ENCODE measurements at places on chromosomes 7 and 10.

GRCh38 chr7:105796365-105796764 is 80.0 kb downstream of the ATXN7L1 start:
- no peak for DNase-seq

GRCh38 chr10:62243647-62243997 is 25.0 kb downstream of the RTKN2 start:
- no peak for DNase-seq

DNA sequence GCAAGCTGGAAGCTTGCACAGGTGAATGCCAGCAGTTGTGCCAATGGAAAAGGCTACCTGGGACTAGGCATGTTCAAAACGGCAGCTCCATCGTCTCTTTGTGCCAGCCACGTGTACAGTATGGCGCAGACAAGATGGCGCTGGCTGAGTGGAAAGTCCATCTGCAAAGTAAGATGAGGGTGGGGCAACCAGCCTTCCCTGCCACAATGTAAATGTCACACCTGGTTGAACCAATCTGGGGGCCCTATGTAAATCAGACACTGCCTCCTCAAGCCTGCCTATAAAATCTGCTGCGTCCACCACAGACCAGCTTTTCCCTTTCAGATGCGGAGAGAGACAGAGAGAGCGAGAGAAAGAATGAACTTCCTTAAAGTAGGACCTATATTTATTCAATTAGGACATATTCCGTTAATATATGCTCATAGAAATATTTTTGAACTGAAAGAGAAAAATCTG is 18.5 kb upstream of the C7orf33 start:
- DNase-seq = no peak

DNA sequence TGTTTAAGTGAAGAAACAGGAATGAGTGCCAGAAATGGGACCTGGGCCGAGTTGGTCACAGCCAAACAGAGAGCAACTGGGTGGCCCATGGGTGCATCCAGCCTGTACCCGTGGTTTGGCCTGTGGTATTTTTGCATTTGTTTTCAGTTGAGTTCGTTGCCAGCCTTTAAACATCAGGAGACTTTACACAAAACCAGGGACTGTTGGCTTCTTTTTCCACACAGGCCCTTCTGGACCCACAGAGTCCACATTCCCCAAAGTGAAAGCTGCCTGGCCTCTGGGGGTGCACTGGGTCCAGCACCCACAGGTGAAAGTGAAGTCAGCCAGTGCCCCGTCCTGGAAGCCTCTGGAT is 54.1 kb upstream of the TNS3 start:
- no peak for DNase-seq

DNA sequence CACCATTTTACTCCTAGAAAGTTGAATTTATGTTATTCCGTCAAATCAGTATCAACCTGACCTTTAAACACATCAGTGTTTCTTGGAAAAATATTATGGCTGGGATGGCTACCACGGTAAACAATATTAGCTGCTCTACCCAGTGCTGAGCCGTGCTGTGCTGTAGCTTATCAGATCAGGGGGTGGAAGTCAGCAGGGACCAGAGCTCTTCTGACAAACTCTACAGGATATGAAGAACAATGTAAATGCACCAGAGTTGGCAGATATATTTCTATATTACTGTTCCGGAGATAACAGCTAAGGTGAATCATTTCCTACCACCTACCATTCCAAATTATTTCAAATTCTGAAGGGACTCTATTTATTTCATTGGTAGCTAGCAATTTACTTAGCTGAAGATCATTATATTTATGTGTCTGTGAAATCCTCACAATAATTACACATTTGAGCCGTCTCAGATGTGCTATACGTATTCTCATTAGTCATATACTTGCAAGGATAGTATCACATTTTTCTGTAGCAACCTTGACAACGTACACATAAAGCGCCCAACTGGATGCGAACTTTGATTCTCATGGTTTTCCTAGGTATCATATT is 76.5 kb downstream of the TEX36 start:
- DNase-seq = no peak

DNA sequence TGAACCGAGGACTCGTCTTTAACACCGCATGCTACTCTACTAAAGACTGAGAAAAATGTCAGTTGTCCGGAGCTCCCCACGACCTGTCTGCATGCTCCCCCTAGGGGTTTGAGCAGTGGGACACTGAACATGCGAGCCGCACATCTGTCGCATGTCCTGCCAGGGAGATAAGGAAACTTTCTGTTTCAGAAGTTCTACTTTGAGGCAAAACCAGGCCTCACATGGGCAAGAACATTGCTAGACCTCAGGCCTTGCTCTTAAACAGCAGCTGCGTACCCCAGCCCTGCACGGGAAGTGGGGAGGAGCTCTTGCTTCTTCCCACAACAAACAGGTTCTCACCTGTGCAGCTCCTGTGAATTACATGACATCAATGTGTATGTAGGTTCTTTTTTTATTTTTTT is 30.3 kb upstream of the HERPUD2 start:
- DNase-seq = no peak

DNA sequence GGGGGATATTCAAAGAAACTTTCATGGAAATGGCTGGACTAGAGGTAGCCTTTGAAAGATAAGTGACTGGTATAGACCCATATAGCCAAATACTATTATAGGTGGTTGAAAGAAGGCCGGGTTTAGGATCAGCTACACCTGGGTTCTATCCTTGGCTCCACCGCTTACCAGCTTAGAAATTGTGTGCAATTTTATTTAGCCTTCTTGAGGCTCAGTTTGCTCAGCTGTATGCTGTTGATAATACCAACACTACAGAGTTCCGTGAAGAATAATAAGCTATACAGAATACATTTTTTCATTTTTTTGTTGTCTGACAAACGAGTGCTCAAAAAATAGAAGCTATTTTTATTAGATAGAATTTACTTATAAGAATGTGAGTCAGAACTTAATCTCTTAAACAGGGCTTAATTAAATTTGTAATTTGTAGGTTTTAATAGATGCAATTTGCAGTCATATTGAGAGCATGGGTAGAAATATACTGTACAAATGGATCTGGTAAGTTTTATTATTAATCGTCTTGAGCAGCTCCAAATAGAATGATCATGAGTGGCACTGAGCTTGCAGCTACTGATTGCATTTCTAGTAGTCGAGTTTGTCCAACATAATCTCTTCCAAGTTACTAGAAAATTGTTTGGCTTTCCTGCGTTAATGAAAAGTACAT is 164.3 kb upstream of the PHYHIPL start:
- no peak for DNase-seq

DNA sequence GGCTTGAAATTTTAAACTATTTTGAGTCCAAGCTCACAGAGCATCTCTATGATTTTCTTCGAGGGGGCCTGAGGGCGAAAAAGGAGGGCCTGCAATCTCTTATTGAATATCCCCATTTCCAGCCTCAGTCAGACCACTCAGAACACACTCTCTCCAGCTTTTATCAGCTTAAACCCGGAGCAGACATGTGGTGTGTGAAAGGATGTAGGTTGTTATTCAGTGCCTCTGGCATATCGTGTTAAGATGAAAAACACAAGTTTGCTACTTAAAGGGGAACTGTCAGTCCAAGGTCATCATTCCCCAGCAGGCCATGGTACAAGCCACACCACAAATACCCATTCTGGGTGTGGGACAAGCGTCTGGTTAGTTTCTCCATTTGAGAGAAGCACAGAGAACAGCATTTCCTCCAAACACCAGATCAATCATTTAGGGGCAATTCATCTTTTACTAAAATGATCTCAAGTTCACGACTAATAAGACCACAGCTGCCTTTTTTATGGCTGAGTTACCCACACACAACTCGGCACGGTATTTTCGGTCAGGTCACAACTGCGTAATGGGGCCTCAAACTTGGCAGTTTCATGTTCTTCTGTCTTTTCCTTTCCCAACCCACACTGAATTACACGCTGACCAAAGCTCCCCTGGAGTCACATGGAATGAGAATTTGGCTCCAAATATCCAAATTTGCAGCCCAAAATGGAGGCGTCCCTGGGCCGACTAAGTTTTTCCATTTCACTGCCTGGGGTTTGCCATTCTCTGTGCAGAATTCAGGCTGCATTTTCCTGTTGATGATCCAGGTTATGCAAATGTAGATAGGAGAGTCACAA is 188.4 kb downstream of the SEM1 start:
- no peak for DNase-seq

DNA sequence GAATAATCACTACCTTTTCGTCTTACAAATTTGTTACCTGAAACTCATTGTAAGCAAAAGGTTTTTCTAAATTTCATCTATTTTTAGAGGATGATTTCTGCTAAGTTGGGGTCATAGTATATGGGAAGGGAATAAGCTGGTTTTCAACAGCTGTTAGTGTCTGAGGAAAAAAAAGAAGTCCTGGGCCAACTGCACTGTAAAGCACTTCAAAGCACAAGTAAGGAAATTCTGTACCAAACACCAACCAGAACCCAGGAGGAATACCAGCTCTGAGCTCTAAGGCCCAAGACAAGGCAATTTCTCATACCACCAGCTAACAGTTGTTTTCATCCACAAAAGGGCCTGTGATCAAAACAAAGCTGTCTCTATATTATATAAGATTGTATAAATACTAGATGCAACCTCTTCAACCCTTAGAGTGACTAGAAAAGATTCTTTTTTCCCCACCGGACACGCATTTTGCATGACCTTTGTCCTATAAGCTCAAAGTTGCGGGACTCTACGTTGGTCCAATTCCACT is 6.1 kb upstream of the MEOX2 start:
- no peak for DNase-seq

DNA sequence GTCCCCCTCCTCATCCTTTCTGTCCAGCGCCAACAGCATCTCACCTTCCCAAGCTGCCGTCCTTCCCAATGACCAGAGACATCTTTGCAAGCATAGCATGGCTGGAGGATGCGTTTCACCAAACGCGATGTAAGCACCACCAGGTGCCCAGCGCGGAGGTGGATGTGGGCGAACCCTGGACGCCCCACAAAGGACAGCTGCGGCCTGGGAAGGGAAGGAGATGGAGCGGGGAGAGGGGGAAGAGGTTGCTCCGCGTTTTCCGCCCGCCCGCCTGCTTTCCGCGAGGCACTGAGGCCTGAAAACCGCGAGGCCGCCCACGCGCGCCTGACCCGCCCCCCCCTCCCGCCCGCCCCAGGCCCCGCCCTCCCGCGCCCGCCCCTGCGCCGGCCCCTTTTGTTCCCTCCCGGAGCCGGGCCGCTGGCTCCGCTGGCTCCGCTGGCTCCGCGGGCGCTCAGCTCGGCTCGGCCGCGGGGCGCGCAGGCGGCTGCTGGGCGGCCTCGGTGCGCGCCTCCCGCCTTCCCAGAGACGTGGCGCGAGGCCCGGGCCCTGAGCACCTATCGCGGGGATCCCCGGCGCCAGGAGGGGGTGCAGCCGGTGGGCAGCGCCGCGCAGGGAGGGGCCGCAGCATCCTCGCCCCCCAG is at the start of gene CLIP2:
CLIP2 (plus strand) TSS at position 390 of the 641 bp plus-strand sequence. CDS start 28,140 bp downstream, outside the sequence.
- DNase-seq = peak; percentile 25

DNA sequence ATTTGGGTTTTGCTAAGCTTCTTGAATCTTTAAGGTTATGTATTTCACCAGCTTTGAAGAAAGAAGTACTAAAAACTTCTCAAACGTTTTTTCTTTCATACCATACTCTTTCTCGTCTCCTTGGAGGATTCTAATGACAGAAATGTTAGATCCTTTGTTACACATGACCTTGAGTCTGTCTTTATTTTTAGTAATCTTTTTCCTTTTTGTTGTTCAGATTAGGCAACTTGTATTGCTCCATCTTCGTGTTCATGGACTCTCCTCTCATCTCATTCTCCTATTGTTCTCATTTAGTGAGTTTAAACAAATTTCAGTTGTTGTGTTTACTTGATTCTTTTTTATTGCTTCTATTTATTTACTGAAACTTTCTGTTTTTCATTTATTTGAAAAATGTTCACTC is 73.7 kb downstream of the WDFY4 start:
- no peak for DNase-seq

GRCh38 chr7:150944066-150945042 is 33.8 kb downstream of the KCNH2 start:
- no peak for DNase-seq

DNA sequence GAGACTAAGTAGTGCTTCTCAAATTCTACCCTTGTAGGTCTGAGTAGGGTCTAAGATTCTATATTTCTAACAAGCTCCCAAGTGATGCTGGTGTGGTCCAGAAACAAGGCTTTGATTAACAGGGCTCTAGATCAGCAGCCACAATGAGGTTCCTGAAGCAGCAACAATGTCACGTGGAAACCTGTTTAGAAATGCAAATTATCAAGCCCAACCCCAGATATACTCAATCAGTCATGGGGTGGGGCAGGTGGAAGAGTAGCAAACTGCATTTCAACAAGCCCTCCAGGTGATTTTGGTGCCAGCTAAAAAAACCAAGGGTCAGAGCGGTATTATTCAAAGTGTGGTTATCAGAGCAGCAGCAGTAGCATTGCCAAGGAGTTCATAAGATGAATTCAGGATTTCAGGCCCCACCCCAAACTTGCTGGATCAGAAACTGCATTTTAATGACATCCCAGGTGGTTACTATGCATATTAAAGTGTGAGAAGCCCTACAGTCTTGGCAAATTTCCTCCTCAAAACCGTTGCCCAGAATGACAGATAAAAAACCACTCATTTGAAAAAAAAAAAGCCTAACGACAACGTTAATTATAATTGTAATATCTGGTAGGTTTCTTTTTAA is 199.2 kb downstream of the AHR start:
- no peak for DNase-seq

DNA sequence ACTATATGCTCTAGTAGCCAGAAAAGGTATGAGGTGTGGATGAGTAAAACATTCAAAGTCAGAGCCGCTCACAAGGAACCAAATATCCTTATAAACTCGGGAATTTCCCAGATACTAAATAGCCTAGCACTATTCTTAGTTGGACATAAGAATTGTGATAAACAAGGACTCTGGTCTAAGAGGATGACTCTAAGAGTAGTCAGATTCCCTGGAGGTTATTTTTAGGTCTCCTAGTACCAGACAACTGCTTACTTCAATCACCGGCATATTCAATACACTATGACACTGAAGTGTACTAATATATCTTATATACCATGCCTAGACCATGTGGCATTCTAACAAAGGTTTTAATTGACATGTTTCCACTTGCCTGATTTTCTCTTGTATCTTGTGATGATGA is 56.5 kb downstream of the LMBR1 start:
- DNase-seq = no peak

DNA sequence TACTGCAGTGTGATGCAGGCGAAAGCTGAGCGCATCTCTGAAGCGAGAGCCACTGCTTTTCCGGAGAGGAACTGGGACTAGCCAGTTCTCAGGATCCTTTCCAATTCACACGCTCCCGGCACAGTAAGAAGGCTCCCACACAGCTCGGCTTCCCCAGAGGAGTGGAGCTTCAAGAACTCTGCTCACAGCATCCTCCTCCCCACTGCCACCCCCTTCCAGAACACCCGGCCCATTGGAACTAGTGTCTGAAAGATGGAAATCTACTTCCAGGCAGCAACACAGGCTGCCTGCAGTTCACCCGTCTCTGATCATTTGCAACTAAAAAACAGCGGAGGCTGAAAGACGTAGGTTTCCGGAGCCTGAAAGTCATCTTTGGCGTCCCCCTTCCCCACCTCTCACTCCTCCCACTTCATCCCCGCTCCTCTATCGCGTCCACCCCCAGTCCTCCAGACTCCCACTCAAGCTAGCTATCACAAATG is at the start of gene DGKB:
DGKB (minus strand) TSS at position 163 of the 479 bp plus-strand sequence.
- DNase-seq = peak; percentile 5

DNA sequence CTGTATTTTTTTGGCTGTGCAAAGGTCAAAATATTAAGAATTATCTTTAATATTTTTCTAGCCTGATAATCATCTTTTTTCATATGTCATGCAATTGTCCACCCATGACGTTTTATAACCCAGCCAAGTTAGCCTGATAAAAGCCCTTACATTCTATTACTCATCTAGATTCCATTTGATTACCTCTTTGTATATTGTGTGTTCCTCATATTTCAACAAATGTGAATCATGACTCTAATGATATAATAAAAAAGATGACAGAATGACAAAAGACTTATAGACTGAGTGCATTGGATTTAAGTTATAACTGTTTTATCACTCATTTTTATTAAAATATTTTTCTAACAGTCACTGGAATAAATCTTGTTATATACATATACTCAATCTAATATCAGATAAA is 1560.0 kb upstream of the LRRTM3 start:
- DNase-seq = no peak
